ENCODE measurements at places on chromosomes 1 and 21.

- DNase-seq: no peak
These were observed 135.1 kb upstream of the MAGI3 start for GRCh38 chr1:113255038-113255719.

- no peak for DNase-seq
These were observed 94.4 kb upstream of the SLC45A1 start for GRCh38 chr1:8223526-8223925.

GRCh38 chr1:9251501-9251900 lies 16.9 kb downstream of the H6PD start:
- DNase-seq: no peak

- no peak for DNase-seq
These were observed 25.7 kb downstream of the HEATR1 start for GRCh38 chr1:236578661-236579060.

GRCh38 chr1:248183996-248184395 lies 9.4 kb downstream of the OR2M2 start:
- DNase-seq: no peak

- no peak for DNase-seq
These were observed 24.6 kb upstream of the NEK7 start for GRCh38 chr1:198132060-198132781.

GRCh38 chr1:171166361-171166760 lies 18.7 kb upstream of the FMO2 start:
- no peak for DNase-seq

DNA sequence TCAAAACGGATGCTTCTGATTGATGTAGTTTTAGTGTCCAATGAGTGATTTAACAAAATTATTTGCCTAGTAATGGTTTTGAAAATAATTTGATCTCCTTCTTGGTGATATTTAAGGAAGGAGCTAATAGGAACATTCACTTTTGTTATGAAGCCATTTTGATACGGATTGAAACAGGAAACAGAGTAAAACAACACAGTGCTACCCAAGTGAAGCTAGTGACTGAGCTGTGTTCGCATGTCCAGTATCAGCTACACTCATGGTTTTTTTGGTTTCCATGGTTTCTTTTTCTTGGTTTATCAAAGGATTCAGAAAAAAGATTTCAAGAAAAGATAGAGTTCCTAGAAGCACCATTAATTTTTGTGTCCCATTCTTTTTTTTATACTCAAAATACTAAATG lies 40.1 kb upstream of the PLEKHO1 start:
- DNase-seq: no peak

GRCh38 chr1:58768971-58769808 lies 14.7 kb downstream of the JUN start:
- DNase-seq: peak; percentile 39

GRCh38 chr1:61222240-61222639 lies 139.9 kb downstream of the NFIA start:
- no peak for DNase-seq

GRCh38 chr1:199029855-199030254 lies 391.0 kb downstream of the PTPRC start:
- no peak for DNase-seq

DNA sequence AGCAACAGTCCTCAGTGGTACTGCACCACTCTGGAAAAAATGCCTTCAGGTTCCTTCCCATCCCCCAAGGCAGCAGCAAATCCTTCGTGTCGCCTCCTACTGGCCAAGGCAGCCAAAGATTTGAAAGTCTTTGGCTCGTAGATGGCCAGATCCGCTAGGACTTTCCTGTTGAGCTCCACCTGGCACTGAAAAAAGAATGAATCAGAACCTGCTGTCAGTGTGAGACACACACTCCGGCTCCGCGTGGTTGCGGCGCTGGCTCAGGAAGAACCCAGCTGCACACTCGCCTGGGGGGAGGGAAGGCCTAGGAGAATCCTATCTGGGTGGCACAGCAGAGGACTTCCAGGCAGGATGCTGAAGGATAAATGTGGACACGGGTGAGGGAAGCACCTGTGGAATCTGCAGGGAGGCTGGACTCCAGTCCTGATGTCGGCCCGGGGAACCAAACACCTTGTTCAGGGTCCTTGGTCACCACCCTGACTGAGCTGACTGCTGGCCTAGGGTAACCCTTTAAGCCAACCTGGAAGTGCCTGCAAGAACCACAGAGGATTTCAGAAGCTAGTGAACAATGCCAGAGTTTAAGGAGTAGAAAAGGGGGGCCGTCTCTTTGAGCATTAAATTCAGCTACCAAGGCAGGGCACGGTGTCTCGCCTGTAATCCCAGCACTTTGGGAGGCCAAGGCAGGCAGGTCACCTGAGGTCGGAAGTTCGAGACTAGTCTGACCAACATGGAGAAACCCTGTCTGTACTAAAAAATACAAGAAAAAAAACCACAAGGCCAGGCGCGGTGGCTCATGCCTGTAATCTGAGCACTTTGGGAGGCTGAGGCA lies 3.2 kb upstream of the CCNL2 start:
- DNase-seq: no peak

- no peak for DNase-seq
These were observed at the start of gene CASZ1 for GRCh38 chr1:10796029-10796944. Gene CASZ1, minus strand, starts transcription at chr1:10796646. Its CDS starts 102,757 bp downstream, at chr1:10693889.

DNA sequence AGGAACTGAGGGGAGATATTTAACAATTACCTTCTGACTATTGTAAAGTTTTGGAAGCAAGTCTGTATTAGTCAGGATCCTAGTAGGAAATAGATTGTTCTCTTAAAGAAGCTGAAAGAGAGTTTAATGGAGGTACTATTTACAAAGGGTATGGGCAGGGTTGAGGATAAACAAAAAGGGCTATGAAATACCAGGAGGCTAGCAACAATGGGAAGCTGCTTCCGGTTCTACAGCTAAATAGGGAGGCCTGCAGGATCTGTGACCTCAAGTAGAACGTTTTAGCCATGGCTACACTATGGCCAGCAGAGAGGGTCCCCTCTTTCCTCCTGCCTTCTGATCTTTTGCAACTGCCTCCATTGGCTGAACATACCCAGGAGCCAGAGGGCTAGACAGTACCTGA lies 117.7 kb downstream of the PDE4B start:
- DNase-seq: no peak

- DNase-seq: no peak
These were observed 187.4 kb upstream of the ATP1B1 start for GRCh38 chr1:168918860-168919741.

- DNase-seq: no peak
These were observed 77.1 kb downstream of the PBX1 start for GRCh38 chr1:164635803-164636731.

DNA sequence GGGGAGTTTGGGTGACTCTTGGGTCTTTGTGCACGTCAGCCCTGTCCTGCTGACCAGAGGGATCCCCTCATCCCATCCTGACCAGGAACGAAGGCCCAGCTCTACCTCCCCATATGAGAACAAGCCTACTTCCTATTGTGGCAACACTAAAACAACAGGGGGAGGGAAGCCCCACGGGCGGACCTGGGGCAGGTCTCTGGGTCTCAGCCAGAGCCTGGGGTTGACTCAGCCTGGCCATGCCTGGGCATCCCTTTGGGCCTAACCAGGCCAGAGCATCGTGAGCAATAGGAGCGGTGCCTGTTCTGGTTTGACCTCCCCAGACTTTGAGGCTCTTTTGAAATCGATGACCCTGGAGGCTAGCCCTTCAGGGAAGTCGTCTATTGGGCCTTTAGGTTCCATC lies 16.8 kb downstream of the RPS6KA1 start:
- DNase-seq: no peak

DNA sequence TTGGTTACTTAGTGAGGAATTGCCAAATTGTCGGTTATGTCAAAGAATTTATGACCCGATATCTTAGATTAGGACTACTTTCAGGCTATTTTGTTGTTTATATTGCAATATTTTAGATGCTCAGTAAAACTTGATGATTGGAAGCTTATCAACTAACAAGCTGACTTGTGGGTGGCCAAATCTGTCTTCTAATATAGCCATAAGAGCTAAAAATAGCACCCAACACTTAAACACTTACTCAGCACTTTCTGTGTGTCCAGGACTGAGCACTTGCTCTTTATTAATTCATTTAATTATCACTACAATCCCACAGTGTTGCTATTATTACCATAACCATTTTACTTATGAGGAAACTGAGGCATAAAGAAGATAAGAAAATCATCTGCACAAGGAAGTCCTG lies 50.4 kb downstream of the RWDD3 start:
- DNase-seq: no peak

GRCh38 chr21:45294509-45295291 lies 7.0 kb upstream of the POFUT2 start:
- DNase-seq: no peak

DNA sequence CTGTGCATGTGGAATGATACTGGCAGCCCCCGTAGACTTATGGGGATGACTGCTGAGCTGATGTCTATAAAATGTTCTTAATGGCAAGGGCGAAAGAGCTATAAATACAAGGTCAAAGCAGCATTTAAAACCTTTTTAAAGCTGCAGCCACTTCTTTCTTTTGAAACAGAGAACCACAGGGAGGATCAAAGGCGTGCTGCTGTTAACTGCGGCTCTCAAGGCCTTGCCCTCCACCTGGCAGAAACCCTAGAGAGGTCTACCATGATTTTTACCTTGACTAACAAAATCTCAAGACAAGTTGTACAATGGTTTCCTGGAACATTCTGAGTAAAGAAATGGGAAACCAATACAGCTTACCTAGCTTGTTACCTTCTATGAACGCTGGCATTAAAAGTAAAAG lies 89.7 kb downstream of the SLC45A1 start:
- DNase-seq: no peak

DNA sequence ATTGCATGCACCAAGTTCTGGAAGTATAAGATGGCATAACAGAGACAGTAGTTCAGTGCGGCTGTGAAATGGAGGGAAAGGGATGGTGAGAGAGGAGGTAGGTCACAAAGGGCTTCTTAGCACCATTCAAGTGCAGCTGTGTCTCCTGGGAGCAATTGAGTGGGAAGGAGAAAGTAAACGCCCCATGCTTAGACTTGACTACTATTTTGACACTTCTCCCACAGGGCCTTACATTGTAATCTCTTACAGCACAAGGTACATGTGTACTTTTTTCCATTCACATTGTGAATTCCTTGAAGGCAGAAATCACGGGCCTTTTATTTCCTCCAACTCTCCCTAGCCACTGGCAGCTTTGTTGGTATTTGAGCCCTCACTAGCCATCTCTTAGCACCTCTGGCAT lies 239.6 kb upstream of the FOXD3 start:
- DNase-seq: no peak

- DNase-seq: no peak
These were observed 24.8 kb downstream of the CCSAP start for GRCh38 chr1:229318056-229318455.
